ENCODE measurements at places on chromosomes 12 and 14. TPM values are rescaled to one million over a fixed set of nuclear protein-coding genes. Genes with fewer than 3 reads are reported as not detected.

The ST8SIA1 gene
- polyA plus RNA-seq: 0.02 TPM

The CFAP251 gene
- 2.1 TPM for polyA plus RNA-seq

The MANSC1 gene
- 7.8 TPM for polyA plus RNA-seq

The AVPR1A gene
- polyA plus RNA-seq: 9.2 TPM

The GNB3 gene
- not detected for polyA plus RNA-seq

The INHBE gene
- polyA plus RNA-seq: 82.5 TPM

The COX8C gene
- not detected for polyA plus RNA-seq

The RITA1 gene
- polyA plus RNA-seq: 18.1 TPM

The ENDOU gene
- not detected for polyA plus RNA-seq

The GAS2L3 gene
- polyA plus RNA-seq: 1.4 TPM

The SLC17A8 gene
- polyA plus RNA-seq: 0.29 TPM

The SLIRP gene
- polyA plus RNA-seq: 294 TPM

The CEBPE gene
- 0.16 TPM for polyA plus RNA-seq

The KITLG gene
- 0.39 TPM for polyA plus RNA-seq

The NR1H4 gene
- 33.5 TPM for polyA plus RNA-seq

The AQP6 gene
- polyA plus RNA-seq: 0.11 TPM

The PRR4 gene
- polyA plus RNA-seq: 2.2 TPM

The SRGAP1 gene
- polyA plus RNA-seq: 0.28 TPM

The TTC9 gene
- 0.31 TPM for polyA plus RNA-seq

The B4GALNT1 gene
- 0.11 TPM for polyA plus RNA-seq

The TBPL2 gene
- not detected for polyA plus RNA-seq

The TMEM30B gene
- 3.0 TPM for polyA plus RNA-seq

The CCDC85C gene
- polyA plus RNA-seq: 4.0 TPM

The NTS gene
- polyA plus RNA-seq: 0.25 TPM

The SPTLC2 gene
- polyA plus RNA-seq: 4.6 TPM

The ADSS1 gene
- 11.0 TPM for polyA plus RNA-seq

The DBX2 gene
- not detected for polyA plus RNA-seq

The CARMIL3 gene
- polyA plus RNA-seq: 0.17 TPM

The ACSM4 gene
- not detected for polyA plus RNA-seq

The KLRD1 gene
- 0.60 TPM for polyA plus RNA-seq

The TTC7B gene
- 15.4 TPM for polyA plus RNA-seq

The POTEG gene
- not detected for polyA plus RNA-seq

The PROX2 gene
- not detected for polyA plus RNA-seq

The AMN1 gene
- 2.6 TPM for polyA plus RNA-seq

The FAM222A gene
- 2.0 TPM for polyA plus RNA-seq

Measured in liver (tissue), 10 donors.